Hepatocyte (in vitro differentiated cells): ENCODE measurements at places on chromosomes 13 and 19. TPM values are rescaled to one million over a fixed set of nuclear protein-coding genes. Genes with fewer than 3 reads are reported as not detected.
A peak's percentile ranks its signal among the peaks of the same experiment; 100 is the strongest.

DNA sequence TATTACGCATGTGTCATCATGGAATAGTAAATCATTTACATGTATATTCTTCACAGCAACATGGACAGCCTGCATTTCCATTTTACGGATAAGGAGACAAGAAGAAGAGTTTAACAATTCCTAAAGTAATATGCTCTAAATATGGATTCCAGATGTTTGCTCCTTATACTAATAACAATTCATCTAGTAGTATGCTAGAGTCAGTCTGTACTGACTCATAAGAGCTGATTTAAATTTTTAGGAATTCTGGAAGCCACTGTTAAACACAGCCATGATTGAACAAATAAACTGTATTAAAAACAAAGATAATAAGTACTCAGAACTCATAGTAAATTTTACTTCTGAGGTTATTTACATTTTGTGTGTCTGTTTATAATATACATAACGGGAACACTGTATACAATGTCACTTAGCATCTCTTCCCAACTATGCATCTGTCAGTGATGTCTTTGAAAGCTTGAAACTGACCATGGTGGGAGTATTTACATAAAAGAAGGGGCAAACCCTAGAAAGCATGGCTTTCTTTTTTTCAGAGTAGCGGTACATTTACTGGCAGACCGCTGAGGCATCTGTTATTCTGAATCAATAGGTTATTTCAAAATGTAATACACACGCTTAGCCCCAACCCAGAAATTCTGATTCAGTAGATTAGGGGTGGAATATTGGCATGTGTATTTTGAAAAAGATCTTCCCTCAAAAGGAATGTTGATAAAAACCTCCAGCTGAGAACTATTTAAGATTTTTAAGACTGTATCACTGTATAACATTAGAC lies 12.9 kb downstream of the ZC3H13 start:
- H3K4me1 ChIP-seq: no peaks in the 10 kb centered on the region
- H3K27me3 ChIP-seq: no peaks in the 10 kb centered on the region
- DNase-seq: no peak
- no peak overlapping the region for H3K4me3 ChIP-seq

- H3K4me3 ChIP-seq: peak overlapping the region; percentile 76
- H3K4me1 ChIP-seq: no peaks in the 10 kb centered on the region
- H3K27me3 ChIP-seq: no peaks in the 10 kb centered on the region
- no peak overlapping the region for H3K27ac ChIP-seq
Measured at GRCh38 chr13:39655041-39655568, 357 bp upstream of the COG6 start.

GRCh38 chr19:32936065-32936464 lies 35.7 kb downstream of the CEP89 start:
- no peak overlapping the region for H3K4me3 ChIP-seq
- H3K4me1 ChIP-seq: no peaks in the 10 kb centered on the region
- H3K36me3 ChIP-seq: no peaks in the 10 kb centered on the region
- DNase-seq: no peak

DNA sequence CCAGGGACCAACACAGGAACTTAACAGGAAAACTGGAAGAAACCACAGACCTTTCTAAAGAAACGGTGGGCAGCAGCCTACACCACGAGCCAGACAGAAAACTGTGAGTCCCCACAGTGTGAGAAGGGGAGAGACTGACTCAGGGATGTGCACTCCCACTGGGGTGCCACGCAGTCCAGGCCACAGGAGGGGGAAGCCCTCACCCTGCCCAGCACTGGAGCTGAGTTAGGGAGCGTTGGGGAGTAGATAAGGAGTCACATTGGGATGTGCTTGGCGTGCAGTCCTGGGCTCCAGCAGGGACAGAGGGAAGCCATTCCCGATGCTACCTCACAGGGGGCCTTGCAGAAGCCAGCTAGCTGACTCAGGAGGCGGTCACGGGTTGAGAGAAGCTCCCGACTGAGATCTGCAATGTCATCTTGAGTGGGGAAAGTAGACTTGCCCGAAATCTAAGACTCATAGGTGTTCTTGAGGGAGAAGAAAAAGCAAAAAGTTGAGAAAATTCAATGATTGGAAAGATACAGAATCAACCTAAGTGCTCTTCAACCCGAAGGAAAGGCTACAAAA lies 17.3 kb downstream of the SIGLEC8 start:
- no peak overlapping the region for H3K4me3 ChIP-seq
- H3K36me3 ChIP-seq: no peaks in the 10 kb centered on the region
- no peak for DNase-seq
- H3K27ac ChIP-seq: no peak overlapping the region
- no peaks in the 10 kb centered on the region for H3K27me3 ChIP-seq
- no peaks in the 10 kb centered on the region for H3K4me1 ChIP-seq

GRCh38 chr13:28494778-28495537 lies at the start of gene FLT1:
Gene FLT1 (minus strand): TSS chr13:28495128. CDS start chr13:28494843, 285 bp downstream.
- H3K4me3 ChIP-seq: peak within 1 kb of the TSS; percentile 64
- peaks cover 83% of the 10 kb centered on the region for H3K27me3 ChIP-seq
- H3K27ac ChIP-seq: no peak within 1 kb of the TSS

GRCh38 chr13:73465617-73465971 lies 406.8 kb downstream of the KLF5 start:
- peak; percentile 56 for DNase-seq
- H3K36me3 ChIP-seq: no peaks in the 10 kb centered on the region
- peak overlapping the region; percentile 84 for H3K27ac ChIP-seq
- H3K4me3 ChIP-seq: no peak overlapping the region
- H3K4me1 ChIP-seq: peaks cover 6% of the 10 kb centered on the region
- H3K27me3 ChIP-seq: no peaks in the 10 kb centered on the region

GRCh38 chr19:2841855-2842574 lies 740 bp downstream of the ZNF555 start:
- H3K4me3 ChIP-seq: peak overlapping the region; percentile 57
- peak; percentile 45 for DNase-seq
- no peaks in the 10 kb centered on the region for H3K36me3 ChIP-seq
- peaks cover 6% of the 10 kb centered on the region for H3K4me1 ChIP-seq
- H3K27me3 ChIP-seq: no peaks in the 10 kb centered on the region

GRCh38 chr13:80477661-80478443 lies 136.9 kb upstream of the SPRY2 start:
- peaks cover 14% of the 10 kb centered on the region for H3K4me1 ChIP-seq
- peak; percentile 13 for DNase-seq
- H3K27me3 ChIP-seq: no peaks in the 10 kb centered on the region
- H3K36me3 ChIP-seq: no peaks in the 10 kb centered on the region

DNA sequence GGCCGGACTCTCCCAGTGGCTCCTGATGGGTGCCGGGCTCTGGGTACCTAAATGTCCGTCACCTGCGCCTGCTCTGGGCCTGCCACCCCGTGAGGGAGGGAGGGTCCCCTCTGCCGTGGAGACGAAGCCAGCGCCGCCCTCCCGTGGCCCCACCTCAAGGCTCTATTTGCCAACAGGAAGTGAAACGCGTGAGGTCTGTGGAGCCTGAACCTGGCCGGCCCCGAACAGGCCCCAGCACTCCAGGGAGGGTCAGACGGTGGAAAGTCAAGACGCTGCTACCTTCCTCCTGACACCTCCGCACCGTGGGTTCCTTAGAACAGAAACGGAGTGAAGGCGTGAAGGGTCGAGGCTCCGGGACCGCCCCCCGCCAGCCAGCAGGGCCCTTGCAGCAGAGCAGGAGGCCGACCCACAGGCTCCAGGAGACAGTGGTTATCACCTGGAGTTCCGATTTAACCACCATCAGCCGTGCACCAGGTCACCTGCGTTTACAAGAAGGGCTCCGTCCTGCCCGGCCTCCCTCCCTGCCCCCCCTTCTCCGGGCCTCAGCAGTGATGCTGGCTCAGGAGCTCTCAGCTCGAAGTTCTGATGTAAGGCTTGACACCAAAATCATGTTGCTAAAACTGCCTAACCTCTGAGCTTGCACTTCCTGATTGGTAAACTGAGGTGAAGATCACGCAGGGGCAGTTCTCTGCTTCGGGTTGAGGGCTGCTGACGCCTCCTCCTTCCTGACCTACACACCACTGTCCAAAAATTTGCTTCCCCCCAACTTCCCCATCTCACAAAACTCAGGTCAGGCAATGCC lies 50.9 kb upstream of the C13orf46 start:
- no peak for DNase-seq
- H3K4me1 ChIP-seq: no peaks in the 10 kb centered on the region
- no peaks in the 10 kb centered on the region for H3K36me3 ChIP-seq
- no peaks in the 10 kb centered on the region for H3K27me3 ChIP-seq

DNA sequence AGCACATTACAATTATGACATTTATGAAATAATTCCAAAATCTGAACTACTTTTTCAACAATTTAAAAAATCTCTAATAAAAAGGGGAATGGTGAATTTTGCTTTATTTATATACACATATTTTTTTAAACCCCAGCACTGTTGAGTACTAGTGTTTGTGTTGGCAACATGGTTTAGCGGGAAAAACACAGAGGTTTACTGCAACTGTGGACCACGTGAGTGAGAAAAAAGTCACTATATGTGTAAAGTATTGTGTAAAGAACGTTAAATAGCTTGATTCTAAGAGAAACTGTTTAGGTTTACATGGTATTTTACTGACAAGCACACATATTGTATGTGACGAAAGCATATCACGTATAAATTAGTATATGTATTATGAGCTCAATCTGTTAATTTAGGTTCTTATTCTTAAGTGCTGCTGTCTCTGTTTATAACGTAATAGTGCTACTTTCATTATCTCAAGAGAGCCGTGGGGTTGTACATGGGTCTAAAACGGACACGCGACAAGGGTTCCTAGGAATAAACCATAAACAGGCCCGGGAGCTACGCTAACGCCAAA lies 617 bp downstream of the SKA3 start:
- H3K4me3 ChIP-seq: peak overlapping the region; percentile 68
- peaks cover 11% of the 10 kb centered on the region for H3K4me1 ChIP-seq
- no peaks in the 10 kb centered on the region for H3K36me3 ChIP-seq
- H3K27me3 ChIP-seq: no peaks in the 10 kb centered on the region

Gene WDR18
- 57.8 and 60.0 TPM in 2 replicates for total RNA-seq

- H3K27ac ChIP-seq: peak overlapping the region; percentile 37
- H3K4me1 ChIP-seq: peaks cover 20% of the 10 kb centered on the region
- H3K27me3 ChIP-seq: peaks cover 18% of the 10 kb centered on the region
- H3K4me3 ChIP-seq: peak overlapping the region; percentile 79
Measured at GRCh38 chr13:21673789-21674489, 3.1 kb downstream of the FGF9 start.

GRCh38 chr19:44553478-44554171 lies 24.1 kb upstream of the CEACAM20 start:
- no peak for DNase-seq
- H3K27ac ChIP-seq: peak overlapping the region; percentile 53
- no peaks in the 10 kb centered on the region for H3K27me3 ChIP-seq
- H3K36me3 ChIP-seq: no peaks in the 10 kb centered on the region
- no peak overlapping the region for H3K4me3 ChIP-seq

Gene NCCRP1
- total RNA-seq: 1.6 and 2.5 TPM in 2 replicates

DNA sequence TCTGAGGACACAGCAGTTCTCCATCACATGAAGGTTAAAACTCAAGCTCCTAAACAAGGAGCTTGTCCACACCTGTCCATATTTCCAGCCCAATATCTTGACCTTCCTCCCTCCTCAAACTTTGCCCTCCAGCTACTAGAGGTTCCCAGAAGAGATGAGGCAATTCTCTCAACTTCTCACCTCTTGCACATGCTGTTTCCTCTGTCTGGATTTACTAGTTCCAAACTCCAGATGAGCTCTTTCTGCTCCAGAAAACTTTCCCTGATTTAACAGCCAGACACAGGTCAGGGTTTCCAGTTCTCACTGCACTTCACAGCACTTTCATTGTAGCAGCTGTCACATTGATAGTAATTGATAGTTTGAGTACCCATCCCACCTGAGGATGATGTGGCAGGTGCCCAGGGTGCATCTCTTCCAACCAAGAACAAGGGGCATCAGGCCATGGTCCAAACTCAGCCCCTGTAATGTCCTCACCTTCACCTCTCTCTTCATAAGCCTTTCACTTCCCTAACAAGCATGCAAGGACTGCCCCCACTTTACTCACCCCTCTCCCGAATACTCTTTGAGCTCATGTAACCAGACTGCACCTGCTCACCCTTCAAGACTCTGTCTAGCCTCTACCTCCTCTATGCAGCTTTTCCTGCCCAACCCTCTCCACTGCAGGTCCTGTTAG lies 3.0 kb upstream of the WDFY2 start:
- H3K27ac ChIP-seq: no peak overlapping the region
- peaks cover 4% of the 10 kb centered on the region for H3K4me1 ChIP-seq
- H3K27me3 ChIP-seq: no peaks in the 10 kb centered on the region

DNA sequence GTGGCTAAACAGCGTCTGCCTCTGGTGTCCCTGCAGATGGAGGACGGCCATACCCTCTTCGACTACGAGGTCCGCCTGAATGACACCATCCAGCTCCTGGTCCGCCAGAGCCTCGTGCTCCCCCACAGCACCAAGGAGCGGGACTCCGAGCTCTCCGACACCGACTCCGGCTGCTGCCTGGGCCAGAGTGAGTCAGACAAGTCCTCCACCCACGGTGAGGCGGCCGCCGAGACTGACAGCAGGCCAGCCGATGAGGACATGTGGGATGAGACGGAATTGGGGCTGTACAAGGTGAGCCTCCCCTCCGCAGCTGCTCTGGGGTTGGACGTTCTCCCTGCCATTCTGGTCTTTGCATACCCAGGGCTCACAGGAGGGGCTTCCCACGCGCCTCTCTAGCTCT lies 19.9 kb downstream of the UHRF1 start:
- no peaks in the 10 kb centered on the region for H3K27me3 ChIP-seq
- no peak overlapping the region for H3K4me3 ChIP-seq
- no peak overlapping the region for H3K27ac ChIP-seq
- H3K4me1 ChIP-seq: no peaks in the 10 kb centered on the region
- no peak for DNase-seq

Gene FUT1
- total RNA-seq: 2.4 TPM in 2 replicates

Gene COL4A1
- 223 and 269 TPM in 2 replicates for total RNA-seq

- peaks cover 3% of the 10 kb centered on the region for H3K4me1 ChIP-seq
- no peaks in the 10 kb centered on the region for H3K27me3 ChIP-seq
- DNase-seq: no peak
- H3K27ac ChIP-seq: no peak overlapping the region
Measured at GRCh38 chr19:522726-523125, 8.8 kb upstream of the CDC34 start.

Gene HIPK4
- total RNA-seq: 0.07 and 0.08 TPM in 2 replicates

- H3K27ac ChIP-seq: no peak overlapping the region
- no peaks in the 10 kb centered on the region for H3K27me3 ChIP-seq
- H3K4me1 ChIP-seq: no peaks in the 10 kb centered on the region
Measured at GRCh38 chr19:5246554-5247155, 94.0 kb downstream of the PTPRS start.

DNA sequence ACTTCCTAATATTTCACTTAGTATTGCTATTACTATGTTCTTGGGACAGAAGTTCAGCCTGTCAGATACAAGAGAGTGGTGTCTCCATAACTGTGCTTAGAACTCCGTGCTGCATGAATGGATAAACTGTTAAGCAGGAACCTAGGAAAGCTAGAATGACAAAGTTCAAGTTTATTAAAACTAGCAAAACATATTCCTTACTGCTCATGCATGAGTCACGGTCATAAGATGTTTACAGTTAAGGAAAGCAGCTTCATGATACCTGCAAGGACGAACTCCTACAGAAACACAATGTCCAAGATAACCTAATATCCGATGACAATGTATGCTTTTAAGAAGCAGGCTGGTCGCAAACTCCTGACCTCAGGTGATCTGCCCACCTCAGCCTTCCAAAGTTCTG lies 6.0 kb upstream of the ZNF765 start:
- DNase-seq: no peak
- peak overlapping the region; percentile 57 for H3K27ac ChIP-seq
- no peaks in the 10 kb centered on the region for H3K4me1 ChIP-seq
- no peaks in the 10 kb centered on the region for H3K36me3 ChIP-seq
- no peaks in the 10 kb centered on the region for H3K27me3 ChIP-seq
- no peak overlapping the region for H3K4me3 ChIP-seq

- no peak overlapping the region for H3K4me3 ChIP-seq
- no peaks in the 10 kb centered on the region for H3K36me3 ChIP-seq
- no peaks in the 10 kb centered on the region for H3K4me1 ChIP-seq
- no peaks in the 10 kb centered on the region for H3K27me3 ChIP-seq
- no peak overlapping the region for H3K27ac ChIP-seq
- DNase-seq: no peak
Measured at GRCh38 chr13:37526710-37527473, 71.7 kb downstream of the POSTN start.
